COR-L47 (cell line): ENCODE measurements at places on chromosomes 1 and 21.

GRCh38 chr1:25522031-25522655 lies 21.3 kb upstream of the LDLRAP1 start:
- no peak for DNase-seq

GRCh38 chr1:63804829-63805484 lies 31.1 kb downstream of the ROR1 start:
- no peak for DNase-seq

GRCh38 chr1:230334447-230334837 lies 91.7 kb downstream of the PGBD5 start:
- no peak for DNase-seq

DNA sequence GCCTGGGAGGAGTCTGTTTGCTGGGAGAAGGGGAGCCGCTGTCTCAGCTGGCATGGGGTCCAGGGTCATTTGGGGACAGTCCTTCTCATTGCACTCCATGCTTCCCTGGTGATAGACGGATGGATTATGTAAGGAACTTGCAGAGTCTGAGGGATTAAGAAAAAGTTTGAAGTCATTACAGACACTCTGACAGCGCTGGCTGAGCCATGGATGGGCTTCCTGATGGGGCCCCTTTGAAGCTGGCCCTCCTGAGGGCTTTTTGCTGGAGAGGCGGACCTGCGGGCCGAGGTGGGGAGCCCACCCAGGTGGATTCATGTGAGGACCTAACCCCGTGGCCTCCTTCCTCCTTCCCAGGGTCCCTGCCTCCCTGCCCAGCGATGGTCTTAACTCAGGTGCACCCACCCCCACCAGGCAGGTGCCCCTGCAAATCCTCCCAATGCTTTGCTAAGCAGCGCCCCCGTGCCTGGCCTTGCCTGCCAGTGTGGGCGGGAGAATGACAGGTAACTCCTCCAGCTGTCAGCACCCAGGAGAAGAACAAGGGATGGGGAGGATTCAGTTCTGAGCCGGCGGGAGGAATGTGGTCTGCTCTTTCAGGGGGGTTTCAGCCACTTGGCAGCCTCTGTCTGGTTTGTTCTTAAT lies 24.2 kb upstream of the C1orf174 start:
- no peak for DNase-seq

GRCh38 chr1:180231506-180231921 lies 1.4 kb downstream of the LHX4 start:
- DNase-seq: peak; percentile 54

- DNase-seq: no peak
Measured at GRCh38 chr1:52321061-52321460, 44.9 kb downstream of the CC2D1B start.

- DNase-seq: no peak
Measured at GRCh38 chr1:234473118-234473517, 5.9 kb downstream of the TARBP1 start.

DNA sequence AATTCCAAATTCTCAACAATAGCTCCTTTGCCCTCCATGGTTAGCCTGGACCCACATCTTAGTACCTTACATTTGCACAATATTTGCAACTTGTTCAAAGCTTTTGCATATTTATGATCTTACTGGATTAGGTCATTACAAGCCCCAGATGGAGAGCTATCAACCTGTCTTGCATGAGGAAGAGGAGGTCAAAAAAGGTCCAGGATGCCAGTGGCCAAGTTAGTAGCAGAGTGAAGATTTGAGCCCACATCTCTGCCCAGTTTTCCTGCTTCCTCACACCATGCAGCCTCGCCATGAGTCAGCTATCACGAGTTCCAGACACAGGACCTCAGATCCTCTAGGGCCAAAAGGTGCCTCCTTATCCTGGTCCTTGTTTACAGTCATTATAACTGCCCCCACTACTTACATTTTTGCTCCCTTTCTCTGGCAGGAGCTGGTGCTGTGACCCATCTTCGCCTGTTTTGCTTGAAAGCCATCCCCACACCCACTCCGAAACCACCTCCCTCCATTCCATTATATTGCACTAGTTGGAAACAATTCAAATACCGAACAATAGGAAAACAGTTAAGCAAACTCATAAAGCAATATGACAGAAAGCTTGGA lies 5.0 kb upstream of the AHCYL1 start:
- DNase-seq: no peak

GRCh38 chr1:118660769-118661168 lies 327.4 kb downstream of the TBX15 start:
- no peak for DNase-seq

- no peak for DNase-seq
Measured at GRCh38 chr1:185914089-185914488, 179.9 kb downstream of the HMCN1 start.

GRCh38 chr1:179326746-179327145 lies 33.1 kb downstream of the SOAT1 start:
- no peak for DNase-seq

GRCh38 chr1:47529520-47530098 lies 91.8 kb downstream of the FOXD2 start:
- no peak for DNase-seq
